Natural killer cell (primary cell): ENCODE measurements at places on chromosomes 7 and 10. TPM values are rescaled to one million over a fixed set of nuclear protein-coding genes. Genes with fewer than 3 reads are reported as not detected.
A peak's percentile ranks its signal among the peaks of the same experiment; 100 is the strongest.

The DENND2A gene
- total RNA-seq = not detected

The TMEM139 gene
- not detected for total RNA-seq

- DNase-seq = no peak
Observed at GRCh38 chr10:60594476-60595051, 183.7 kb upstream of the CDK1 start.

The RASSF4 gene
- 99.8 TPM for total RNA-seq

DNA sequence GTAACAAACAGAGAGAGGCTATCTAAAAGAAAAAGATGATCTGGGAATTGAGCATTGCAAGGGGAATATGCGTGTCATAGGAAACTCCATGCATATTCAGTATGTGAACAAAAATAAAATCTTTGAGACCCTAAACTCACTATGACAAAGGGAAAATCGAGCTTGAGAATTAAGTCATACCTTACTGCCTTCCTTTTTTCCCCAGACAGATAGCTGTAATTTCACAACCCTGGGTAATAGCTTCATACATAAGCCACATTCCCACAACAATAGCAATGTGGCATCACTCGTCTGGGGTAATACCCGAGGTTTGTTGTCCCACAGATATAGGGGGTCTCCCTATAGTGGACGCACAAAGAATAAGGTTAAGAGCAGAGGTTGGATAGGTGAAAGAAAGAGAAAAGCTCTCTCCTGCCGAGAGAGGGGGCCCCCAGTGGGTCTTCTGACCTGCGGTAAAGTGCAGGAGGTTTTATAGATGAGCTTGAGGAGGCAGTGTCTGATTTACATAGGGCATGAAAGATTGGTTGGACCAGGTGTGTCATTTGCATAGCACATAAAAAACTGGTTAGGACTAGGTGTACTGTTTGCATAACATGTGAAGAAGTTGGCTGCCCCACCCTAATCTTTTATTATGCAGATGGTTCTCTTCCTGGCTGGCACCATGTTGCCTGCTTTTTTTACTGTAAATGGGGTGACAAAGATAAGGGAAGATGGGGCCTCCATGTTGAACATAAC, 11.6 kb downstream of the CYP3A43 start:
- DNase-seq = no peak

DNA sequence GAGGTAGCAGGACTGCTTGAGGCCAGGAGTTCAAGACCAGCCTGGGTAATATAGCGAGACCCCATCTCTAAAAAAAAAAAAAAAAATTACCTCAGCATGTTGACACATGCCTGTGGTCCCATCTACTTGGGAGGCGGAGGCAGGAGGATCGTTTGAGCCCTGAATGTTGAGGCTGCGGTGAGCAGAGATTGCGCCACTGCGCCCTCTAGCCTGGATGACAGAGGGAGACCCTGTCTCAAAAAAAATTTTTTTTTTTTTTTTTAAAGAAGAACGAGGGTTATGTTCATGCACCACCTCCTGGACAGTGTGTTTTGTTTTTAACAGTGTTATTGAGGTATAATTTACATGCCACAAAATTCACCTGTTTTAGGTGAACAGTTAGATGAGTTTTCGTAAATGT, 51.1 kb upstream of the SEPHS1 start:
- no peak for DNase-seq

The HDAC9 gene
- 41.1 TPM for total RNA-seq

The CLEC5A gene
- total RNA-seq = 0.60 TPM

DNA sequence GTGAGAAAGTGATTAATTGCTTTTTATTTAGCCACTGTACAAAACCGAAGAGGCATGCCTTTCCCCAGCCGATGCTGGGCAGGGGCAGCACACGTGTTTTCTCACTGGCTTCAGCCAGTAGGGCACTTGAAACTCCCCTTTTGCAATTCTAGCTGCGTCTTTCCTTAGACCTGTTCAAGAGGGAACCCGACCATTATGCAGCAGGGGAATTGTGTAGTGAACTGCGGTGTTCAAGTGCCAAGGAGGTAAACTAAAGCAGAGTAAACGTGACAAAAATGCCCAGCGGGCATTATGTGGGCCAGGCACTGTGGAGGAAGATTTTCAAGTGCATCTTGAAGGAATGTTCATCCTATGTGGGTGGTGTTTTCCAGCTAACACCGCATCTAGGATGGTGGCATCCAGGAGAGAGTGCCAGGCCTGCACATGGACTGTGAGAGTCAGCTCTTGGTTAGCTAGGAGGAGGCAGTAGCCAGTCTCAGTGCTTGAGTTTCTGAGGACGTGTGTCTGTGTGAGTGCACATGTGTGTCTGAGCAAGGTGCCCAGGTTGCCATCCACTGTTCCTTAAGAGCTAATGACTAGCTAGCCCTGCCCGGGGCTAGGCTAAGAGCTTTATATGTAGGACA, 3.3 kb downstream of the WIPF3 start:
- no peak for DNase-seq

- no peak for DNase-seq
Observed at GRCh38 chr7:138008019-138008587, 6.2 kb upstream of the CREB3L2 start.

DNA sequence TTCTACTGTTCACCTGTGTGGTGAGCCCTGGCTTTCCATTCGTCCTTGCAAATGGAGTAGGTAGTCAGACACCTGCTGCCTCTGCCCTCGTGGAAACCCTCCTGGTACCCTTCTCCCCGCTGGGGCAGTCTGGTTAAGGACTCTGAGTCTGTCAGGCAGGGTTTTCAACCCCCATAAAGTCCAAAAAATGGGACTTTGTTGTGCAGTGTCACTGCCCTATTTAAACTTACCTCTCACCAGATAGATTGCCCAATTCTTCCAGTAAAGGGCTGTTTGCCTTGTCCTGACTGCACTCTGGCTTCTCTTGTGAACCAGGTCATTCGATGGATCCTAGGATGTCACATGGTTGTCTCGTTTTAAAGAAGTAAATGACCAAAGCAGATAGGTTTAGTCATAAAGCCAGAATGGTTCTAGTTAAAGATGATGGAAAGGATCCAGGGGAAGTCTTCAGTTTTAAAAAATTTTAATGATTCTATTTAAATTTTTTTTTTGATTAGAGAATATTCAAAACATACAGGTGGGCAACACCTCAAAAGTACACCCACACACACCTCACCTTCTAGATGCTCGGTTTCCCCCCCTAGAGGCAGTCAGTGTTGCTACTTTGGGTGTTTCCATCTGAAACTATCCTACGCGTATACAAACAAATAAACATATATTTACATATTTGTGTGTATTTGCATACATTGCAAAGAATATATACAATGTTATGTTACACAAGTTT, 22.0 kb downstream of the TMEM176B start:
- DNase-seq = no peak

DNA sequence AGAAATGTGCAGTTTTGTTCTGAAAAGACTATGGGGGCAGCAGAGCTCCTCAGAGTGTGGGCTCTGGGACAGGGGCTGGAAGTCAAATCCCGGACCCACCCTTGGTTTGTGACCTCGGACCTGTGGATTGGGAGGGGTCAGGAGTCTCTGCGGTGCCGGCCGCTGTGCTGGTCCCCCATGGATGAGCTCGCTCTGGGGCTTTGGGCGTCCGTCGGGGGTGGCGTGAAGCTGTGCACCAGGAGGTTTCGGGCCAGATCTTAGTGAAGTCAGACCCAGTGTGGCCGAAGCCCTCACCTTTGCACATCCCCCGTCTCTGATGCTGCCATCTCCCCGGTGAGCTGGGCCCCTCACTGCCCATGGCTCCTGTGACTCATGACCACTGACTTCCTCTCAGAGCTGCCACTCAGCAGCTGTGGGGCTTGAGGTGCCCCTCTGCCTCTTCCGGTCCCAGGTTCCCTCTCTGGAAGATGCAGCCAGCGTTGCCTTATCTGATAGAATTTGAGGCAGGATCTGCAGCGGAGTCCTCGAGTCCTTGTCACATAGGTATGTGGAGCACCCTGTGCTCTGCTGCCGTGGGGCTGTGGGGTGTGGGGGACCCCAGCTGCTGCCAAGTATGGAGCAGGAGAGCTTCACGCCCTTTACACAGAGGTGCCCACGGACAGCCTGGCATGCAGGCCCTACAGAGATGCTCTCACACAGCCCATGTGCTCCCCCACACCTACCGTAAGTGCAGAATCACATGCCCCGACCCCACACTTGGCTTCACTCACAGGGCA, 11.4 kb upstream of the SCART1 start:
- peak; percentile 33 for DNase-seq

GRCh38 chr7:105672801-105673200, 91.5 kb upstream of the EFCAB10 start:
- DNase-seq = no peak

GRCh38 chr10:102347236-102347828, 48.2 kb upstream of the NFKB2 start:
- DNase-seq = no peak

The FAM25C gene
- not detected for total RNA-seq

The TEX47 gene
- total RNA-seq = not detected

DNA sequence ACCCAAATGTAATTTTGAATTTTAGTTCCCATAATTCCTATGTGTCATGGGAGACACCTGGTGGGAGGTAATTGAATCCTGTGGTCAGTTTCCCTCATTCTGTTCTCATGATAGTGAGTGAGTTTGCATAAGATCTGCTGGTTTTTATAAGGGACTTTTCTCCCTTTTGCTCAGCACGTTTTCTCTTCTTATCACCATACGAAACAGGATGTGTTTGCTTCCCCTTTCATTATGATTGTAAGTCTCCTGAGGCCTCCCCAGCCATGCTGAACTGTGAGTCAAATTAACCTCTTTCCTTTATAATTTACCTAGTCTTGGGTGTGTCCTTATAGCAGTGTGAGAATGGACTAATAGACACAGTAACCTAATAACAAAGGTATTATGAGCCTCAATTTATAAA, 36.1 kb upstream of the ZNF736 start:
- DNase-seq = no peak

- DNase-seq = no peak
Observed at GRCh38 chr10:99421233-99421739, 9.1 kb downstream of the GOT1 start.

- DNase-seq = no peak
Observed at GRCh38 chr7:29040579-29040925, 82.4 kb upstream of the TRIL start.
